ENCODE measurements at places on chromosomes 12 and 14. TPM values are rescaled to one million over a fixed set of nuclear protein-coding genes. Genes with fewer than 3 reads are reported as not detected.

Gene IRF9
- total RNA-seq: 142 TPM

Gene SLCO1B1
- not detected for total RNA-seq

Gene PPP1R3E
- total RNA-seq: 2.6 TPM

Gene TGM1
- 0.83 TPM for total RNA-seq

Gene KRT1
- total RNA-seq: not detected

Gene SYCP3
- 0.26 TPM for total RNA-seq

Gene ANKRD33
- under 0.01 TPM for total RNA-seq

Gene RPS26
- 125 TPM for total RNA-seq

Gene EXOC3L4
- total RNA-seq: 0.26 TPM

Gene PRKD1
- 15.9 TPM for total RNA-seq

Gene VRTN
- total RNA-seq: not detected

Data from fibroblast of lung (primary cell).